ENCODE measurements at places on chromosomes 4 and X.

DNA sequence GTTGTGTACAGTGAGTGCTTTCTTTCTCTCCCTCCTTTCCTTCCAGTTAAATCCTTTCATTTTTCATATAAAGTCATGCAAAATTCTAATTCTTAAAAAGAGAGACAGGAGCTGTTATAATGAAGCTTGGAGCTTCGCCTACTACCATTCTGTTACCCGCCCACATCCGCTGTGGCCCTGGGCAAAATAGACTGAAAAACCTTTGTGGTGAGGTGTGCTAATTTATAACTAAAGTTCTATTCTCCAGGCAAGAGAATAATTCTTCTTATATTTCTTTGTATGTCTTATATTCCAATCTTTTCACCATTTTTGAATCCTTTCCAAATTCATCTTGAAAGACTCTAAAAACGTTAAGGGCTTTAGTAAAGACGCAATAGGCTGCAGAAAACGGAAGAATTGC lies 7.0 kb downstream of the QRFPR start:
- DNase-seq: no peak

DNA sequence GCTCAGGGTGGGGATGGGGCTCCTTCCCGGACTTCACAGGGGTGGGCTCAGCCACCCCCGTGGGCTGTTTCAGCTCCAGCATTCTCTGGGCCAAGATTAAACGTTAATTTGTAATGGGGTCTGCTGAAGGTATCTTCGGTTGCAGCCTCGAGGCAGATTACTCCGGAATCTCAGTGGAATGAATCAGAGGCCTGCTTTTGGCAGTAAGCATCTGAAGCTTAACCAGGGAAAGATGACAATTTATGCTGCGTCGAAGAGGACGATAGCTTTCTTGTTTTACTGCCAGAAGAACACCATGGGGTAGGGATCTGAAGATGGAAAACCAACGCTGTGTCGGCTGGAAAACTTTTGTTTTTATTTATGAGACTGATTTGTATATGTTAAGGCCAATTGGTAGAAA lies 129.2 kb upstream of the MSX1 start:
- DNase-seq: no peak

GRCh38 chr4:100019821-100020220 lies 69.7 kb upstream of the H2AZ1 start:
- DNase-seq: no peak

DNA sequence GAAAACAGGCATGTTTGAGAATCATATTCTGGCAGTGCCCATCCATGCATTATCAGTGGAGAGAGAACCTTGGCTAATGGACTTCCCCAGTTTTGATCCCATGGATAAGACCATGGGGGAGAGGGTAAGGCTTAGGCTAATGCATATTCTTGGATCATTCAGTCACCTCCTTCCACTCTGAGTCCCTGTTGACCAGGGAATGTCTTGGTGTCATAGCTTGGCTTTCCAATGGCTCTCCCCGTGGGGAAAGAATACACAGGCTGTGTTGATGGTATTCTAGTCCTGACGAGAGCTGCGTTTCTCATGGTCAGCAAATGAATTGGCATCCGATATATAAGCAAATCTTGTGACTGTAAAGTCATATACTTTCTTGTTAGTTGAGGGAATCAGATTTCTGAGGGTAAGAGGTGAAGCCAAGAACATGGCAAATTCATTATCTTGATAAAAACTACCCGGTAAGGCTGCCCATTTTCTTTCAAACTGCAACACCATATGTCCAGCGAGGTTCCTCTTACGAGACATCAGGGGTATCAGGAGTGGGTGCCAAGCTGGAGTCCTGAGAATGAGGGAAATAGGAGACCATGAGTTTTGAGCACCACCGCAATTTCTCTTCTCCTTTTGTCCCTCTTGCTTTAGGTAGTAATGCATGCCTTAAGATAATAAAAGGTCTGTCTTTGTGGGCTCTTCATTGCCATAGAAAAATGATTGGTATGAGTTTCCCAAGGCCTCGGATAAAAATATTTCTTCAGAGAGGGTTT lies 18.0 kb downstream of the RHOH start:
- DNase-seq: no peak

DNA sequence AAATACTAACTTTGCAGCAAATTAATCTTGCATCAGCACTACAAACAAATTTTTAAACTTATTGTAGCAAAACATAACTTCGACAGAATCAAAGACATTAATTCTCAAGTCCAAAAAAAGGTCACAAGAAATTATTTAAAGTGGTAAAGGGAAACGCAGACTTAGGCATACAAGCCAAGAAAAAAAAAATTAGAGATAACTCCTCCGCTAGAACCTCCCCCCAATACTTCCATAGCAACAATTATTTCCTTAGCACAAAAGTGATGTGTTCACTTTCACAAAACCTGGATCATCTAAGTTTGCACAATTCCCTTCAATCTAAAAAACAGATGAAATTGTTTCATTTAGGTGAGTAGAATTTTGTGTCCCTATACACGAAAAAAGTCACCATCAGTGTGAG lies 1.1 kb downstream of the LRBA start:
- DNase-seq: no peak

GRCh38 chr4:48255959-48256342 lies 13.7 kb downstream of the TEC start:
- no peak for DNase-seq

GRCh38 chr4:154067786-154068185 lies 278.9 kb upstream of the SFRP2 start:
- DNase-seq: no peak

DNA sequence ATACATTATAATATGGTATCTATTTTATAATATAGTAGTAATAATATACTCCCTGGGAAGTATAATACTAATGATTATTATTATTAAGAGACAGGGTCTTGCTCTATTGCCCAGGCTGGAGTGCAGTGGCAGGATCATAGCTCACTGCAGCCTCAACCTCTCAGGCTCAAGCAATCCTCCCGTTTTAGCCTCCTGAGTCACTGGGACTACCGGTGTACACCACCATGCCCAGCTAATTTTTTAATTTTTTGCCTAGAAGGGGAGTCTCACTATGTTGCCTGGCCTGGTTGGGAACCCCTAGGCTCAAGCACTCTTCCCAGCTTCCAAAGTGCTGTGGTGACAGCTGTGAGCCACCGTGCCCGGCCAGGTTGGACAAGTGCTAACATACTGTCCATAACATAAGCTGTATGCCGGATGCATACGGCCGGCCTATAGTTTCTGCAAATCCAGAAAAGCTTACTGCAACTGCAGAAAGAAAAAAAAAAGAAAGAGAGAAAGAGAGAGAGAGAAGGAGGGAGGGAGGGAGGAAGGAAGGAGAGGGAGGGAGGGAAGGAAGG lies 94.2 kb upstream of the PPP2R3B start:
- DNase-seq: no peak

DNA sequence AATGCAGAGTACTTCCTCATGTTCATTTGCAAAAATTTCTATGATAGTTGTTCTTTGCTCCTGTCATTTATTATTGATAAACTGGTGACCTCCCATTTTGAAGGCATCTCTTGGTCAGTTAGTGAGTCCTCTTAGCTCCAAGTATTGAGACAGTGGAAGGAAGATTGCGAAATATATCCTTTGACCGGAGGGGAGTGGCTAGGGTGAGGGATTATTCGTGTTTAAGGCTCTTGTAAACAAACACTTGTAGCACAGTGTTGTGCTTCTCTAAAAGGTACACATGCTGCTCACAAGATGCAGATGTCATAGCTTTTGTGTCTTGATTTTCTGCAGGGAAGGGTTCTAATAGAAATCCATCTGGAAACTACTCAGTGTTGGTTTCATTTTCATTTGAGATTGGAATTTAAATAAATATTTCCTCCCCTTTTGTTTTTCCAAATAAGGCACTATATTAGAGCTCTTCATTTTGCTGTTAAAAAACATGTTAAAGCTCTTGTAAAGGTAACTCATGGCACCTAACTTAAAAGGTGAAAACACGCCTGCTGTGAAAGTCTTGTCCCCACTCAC lies 21.8 kb downstream of the TXLNG start:
- no peak for DNase-seq

DNA sequence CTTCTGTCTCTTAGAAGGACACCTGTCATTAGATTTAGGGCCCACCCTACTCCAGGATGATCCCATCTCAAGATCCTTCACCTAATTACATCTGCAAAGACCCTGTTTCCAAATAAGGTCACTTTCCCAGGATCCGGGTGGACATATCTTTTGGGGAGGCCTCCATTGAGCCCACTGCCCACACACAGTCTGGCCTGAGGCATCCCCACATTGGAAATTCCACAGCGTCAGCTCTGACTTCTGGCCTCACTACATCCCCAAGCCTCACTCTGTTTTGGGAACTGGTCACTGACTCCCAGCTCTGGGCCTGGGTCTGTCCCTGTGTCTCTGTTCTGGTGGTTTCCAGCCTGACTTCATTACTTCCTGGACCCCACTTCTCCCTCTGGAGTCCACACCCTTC lies 285.5 kb downstream of the CRLF2 start:
- DNase-seq: no peak

Data from stimulated activated CD8-positive, alpha-beta memory T cell treated with anti-CD3 and anti-CD28 coated beads, Interleukin-12 subunit alpha, Interleukin-12 subunit beta, amount 100 ng/mL, for 4 hours (primary cell).